ENCODE measurements at places on chromosomes 16 and 17.

DNA sequence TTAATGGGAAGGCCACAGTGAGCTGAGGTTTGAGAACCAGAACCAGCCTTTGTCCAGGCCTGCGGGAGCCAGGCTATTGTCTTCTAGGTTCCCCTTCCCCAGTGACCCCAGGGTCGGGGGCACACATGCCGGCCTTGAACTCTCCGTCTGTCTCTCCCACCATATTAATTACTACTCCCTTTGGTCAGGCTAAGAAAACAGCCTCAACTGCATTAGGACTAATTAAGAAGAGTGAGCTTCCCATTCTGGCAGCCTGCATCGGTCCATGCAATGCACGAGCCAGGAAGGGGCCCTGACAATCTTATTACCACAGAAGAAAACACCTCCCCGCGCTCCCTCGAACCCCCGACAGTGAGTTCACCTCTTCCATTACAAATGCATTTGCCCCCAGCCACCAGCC, 380.2 kb upstream of the ZFHX3 start:
- no peak for DNase-seq

GRCh38 chr17:68461122-68461539, 3.8 kb upstream of the WIPI1 start:
- DNase-seq, result no peak

DNA sequence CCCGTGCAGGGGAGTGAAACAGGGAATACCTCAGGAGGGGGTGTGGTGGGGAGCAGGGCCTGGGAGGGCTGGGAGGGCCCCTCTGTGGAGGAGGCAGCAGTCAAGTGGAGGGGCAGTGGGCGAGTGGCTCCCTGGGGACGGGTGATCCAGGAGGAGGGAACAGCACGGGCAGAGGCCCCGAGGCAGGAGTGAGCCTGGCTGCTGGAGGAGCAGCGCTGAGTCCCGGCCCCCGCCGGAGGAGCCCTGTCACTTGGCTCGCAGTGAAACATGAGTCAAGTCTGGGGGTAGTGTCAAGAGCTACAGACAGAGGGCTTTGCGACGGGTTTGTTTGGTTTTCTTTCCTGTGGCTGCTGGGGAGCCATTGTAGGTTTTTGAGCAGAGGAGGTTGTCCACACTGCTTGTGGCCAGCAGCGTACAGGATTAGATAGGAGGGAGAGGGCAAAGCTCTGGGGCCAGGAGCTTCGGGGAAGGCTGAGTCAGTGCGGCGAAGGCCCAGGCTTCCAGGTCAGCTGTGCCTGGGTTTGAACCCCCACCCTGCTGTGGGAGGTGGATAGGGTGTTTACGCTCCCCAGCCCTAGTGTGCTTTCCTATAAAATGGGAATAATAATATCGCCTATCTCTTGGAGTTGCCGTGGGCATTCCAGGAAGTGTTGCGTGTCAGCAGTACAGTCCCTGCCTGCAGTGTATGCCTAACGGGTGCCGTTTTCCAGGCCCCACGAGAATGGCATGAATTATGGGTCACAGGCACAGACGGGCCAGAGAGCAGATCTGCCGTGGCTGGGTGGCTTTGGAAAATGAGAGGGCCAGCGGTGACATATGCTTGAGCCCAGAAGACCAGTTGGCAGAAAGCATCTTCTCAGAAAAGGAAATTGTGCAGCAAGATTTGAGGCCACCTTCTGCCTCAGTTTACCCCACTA, 115.9 kb upstream of the CIBAR2 start:
- DNase-seq, result no peak

DNA sequence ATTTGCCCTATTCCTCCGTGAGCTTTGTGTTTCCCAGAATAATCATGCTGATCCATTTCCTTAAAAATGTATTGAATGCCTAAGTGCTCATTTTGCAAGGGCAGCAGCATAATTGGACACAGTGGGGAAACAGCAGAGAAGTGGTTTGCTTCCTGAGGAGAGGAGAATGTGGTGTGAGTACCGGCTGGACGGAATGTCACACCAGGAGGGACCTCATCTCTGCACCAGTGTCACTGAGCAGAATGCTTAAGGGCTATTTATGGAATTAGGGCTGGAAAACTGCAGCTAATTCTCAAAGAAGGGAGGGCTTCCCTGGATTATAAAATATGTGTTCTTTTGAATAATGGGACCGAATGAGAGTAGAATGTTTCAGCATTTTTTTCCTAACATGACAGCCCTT, 1100.6 kb upstream of the RBFOX1 start:
- no peak for DNase-seq

DNA sequence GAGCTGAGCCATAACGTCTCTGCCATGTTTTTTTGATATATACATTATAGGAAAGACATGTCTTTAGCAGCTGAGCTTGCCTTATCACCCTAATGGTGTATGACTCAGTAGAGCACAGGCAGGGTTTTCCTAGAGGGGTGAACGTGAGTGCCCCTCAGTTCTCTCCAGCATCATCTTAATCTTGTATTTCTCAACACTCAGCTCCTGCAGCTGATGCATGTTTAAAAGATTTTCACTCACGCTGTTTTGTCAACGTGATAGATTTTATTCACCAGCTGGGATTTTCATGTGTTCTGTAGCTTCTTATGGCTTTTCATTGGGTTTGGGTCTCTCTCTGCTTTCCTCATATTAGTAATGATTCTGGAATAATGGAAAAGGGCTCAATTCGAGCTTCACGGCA, 186.0 kb upstream of the PMFBP1 start:
- DNase-seq, result no peak

- no peak for DNase-seq
Observed at GRCh38 chr16:72455743-72456659, 284.0 kb upstream of the PMFBP1 start.

- DNase-seq, result no peak
Observed at GRCh38 chr17:49968405-49969133, 421 bp upstream of the DLX4 start.

DNA sequence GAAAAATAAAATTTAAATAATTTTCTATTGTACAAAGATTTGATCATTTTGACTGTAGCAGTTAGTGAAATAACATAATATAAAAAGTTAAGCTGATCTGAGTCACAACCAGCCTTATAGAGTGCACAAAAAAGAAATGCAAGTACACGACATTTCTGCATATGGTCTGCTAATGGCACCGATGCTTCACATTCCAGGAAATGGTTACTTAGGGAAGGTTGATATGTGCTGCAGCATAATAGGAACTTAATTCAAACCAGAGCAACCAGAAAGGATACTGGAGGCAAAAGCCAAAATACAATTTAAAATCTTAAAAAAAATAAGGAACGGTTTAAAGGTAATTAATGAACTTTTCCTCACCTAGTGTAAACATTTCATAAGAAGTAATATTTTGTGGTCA, 10.0 kb upstream of the CFDP1 start:
- DNase-seq, result no peak

- DNase-seq, result no peak
Observed at GRCh38 chr17:70938336-70938735, 769.0 kb downstream of the KCNJ2 start.

DNA sequence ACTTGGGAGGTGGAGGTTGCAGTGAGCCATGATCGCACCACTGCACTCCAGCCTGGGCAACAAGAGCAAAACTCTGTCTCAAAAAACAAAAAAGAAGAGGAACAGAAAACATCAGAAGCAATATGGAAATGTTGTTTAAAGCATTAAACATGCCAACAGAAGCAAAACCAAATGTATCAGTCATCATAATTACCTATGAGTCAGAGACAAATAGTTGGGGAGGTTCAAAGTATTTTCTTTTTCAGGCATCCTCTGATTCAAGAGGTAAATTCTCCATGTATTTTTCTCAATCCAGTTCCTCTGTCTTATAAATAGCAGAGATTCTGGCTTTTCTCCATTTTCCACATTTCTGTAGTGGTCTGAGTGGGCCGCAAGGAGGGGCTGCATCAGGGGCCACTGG, 2.1 kb upstream of the TM4SF5 start:
- DNase-seq, result no peak

- no peak for DNase-seq
Observed at GRCh38 chr17:74637926-74638325, 14.4 kb upstream of the CD300E start.

DNA sequence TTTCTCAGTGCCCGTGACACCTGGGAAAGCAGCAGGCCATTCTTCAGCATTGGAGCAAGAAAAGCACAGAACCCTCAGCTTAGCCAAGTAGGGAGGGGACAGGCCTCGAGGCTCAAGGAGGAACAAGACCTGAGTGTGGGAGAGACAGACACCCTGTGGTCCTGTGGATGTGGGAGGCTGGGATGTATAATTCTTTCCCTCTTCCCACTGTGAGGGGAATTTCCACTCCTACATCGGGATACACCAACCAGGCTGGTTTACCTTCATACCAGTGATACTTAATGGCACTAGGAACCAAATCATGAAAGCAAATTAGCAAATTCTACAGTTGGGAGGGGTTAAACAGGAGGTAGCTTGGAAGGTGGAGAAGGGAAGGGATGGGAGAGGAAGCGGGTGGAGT, 41.7 kb downstream of the LYRM1 start:
- DNase-seq, result no peak

GRCh38 chr17:69567130-69567529, 152.6 kb downstream of the MAP2K6 start:
- no peak for DNase-seq

- DNase-seq, result no peak
Observed at GRCh38 chr17:81418710-81419318, 23.6 kb downstream of the BAHCC1 start.

- DNase-seq, result no peak
Observed at GRCh38 chr16:66004699-66005098, 361.8 kb upstream of the CDH5 start.

DNA sequence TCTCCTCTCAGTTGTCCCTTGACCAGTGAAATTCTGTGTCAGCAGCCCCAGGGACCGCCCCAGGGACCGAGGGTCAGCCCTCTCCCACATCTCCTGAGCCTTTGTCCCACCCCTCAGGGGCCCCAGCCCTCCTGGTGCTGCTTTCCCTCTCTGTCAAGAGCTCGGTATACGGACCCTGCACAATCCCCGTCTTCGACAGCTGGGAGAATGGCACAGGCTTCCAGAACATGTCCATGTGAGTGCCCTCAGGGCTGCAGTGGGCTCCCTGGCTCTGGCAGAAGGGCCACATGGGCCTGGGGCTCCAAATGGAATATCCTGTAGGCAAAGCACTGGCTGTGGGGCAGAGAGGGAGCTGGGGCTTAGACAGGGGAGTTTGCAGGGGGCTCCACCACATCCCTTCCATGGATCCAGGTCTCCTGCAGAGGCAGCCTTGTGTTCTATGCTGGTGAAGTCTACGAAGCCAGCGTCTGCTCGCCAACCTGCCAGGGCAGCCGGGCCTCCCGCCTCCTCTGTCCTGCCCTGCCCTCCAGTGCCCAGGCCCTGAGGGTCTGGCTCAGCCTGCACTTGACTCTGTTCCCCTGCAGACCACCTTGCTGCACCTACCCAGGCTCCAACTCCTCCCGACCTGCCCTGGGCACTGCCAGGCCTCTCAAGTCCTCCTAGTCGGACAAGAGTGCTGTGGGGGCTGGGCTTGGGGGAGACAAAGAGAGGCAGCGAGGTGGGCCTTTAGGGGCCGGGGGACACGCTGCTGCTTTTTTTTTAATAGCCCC, 28.0 kb downstream of the ADGRG5 start:
- no peak for DNase-seq

- no peak for DNase-seq
Observed at GRCh38 chr17:10042589-10043244, 137.6 kb upstream of the RCVRN start.

GRCh38 chr16:67068212-67068753, 39.3 kb downstream of the CBFB start:
- DNase-seq, result no peak

- no peak for DNase-seq
Observed at GRCh38 chr17:21078016-21078780, 35.4 kb upstream of the USP22 start.

- no peak for DNase-seq
Observed at GRCh38 chr17:75386430-75386829, 19.0 kb downstream of the GRB2 start.

DNA sequence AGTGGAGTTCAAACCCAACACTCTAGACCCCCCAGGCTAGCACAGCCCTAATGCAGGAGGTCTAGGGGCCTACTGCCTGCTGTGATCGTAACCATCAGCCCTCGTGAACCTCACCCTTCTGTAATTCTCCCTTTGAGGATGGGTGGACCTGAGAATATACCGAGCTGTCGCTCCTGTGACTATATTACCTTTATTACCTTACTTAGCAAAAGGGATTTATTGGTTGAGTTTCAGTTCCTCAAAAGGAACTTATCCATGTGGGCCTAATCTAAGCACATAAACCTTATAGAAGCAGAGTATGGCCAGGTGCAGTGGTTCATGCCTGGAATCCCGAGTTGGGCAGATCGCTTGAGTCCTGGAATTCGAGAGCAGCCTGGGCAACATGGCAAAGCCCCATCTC, 19.2 kb upstream of the EMP2 start:
- no peak for DNase-seq

- no peak for DNase-seq
Observed at GRCh38 chr17:37740915-37741314, 3.9 kb downstream of the HNF1B start.

- no peak for DNase-seq
Observed at GRCh38 chr16:89695875-89696669, 5.4 kb downstream of the SPATA2L start.

DNA sequence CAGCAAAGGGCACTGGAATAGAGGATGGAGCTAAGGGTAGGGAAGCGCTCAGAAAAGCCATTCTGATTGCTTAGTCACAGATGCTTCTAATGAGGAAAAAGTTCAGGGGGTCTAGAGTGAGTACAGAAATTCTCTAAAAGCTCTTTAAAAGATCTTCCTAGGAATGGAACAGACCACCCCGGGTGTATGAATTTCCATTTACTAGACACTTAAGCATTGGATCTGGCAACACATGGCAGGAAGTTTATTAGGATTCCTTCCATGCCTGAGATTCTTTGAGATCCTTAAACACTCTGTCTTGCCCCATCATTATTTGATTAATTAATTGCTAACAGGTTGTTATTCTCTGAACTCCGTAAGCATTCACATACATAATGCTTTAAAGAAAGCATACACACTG, 8.5 kb downstream of the KRTAP9-7 start:
- DNase-seq, result no peak

- DNase-seq, result no peak
Observed at GRCh38 chr16:59121411-59122261, 387.5 kb upstream of the GOT2 start.

GRCh38 chr16:79041206-79041605, 559.3 kb downstream of the MAF start:
- DNase-seq, result no peak

- no peak for DNase-seq
Observed at GRCh38 chr16:67702130-67702529, 17.0 kb downstream of the GFOD2 start.

GRCh38 chr17:20202141-20202621, 193.0 kb downstream of the SPECC1 start:
- no peak for DNase-seq

Measured in thoracic aorta (tissue), 2 donors.